ENCODE measurements at places on chromosomes 6 and 20.

DNA sequence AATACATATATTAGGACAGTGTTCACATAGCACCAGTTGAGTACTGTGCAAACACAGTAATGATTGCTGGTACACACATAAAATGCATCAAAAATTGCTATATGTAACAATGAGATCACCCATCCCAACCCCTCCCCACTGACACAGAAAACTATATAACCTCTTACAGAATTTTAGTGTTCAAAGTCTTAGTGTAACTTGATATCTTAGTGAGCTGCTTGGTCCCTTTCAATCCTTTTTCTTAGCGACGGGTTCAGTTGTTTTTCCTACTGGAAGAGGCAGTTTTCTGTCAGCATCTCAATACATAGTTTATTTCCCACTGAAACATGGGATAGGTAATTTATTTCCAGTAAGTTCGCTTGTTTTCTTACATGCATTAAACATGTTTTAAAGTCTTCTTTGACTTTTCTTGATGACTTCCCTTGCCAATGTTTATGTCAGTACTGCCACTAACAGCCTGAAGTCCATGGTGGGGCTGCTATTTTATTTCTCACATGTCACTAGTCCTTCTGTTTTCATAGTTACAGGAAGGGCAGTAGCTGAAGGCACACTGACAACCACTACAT is 96.4 kb upstream of the FOXC1 start:
- DNase-seq: no peak

GRCh38 chr6:165849534-165850430 is 186.7 kb upstream of the PDE10A start:
- no peak for DNase-seq

DNA sequence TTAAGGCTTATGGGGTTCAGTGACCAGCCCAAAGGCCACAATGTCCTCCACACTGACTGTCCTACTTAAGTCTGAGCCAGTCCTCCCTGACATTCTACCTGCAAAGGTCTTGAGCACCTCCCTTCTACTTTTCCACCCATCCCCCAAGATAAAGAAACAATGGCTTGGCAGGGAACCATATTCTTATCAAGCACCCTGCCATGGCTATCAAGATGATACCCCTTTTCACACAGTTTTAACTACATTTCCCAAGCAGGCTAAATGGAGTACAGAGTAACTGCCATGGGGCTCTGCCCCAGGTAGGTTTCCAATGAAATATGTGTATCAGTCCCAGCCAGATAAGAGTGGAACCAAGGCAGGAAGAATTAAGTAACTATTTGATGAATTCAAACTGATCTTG is 85.9 kb upstream of the MOCS1 start:
- no peak for DNase-seq

DNA sequence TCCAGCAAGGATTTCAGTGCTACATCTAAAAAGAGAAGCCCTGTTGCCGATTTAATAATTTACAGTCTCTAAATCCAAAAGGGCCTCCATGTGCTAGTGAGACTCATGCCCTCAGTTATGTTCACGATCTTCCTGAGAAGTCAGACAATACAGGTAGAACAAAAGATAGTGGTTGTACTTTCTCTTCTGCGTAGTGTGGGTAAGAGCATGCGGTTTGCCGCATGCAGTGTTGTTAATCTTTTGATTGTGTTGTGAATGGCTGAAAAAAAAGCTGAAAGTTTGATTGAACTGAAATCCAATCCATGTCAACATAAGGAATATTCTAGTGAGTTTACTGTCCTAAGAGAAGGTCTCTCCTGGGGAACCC is 74.8 kb upstream of the AGPAT4 start:
- DNase-seq: no peak

GRCh38 chr6:157385482-157385881 is 4.5 kb downstream of the ZDHHC14 start:
- DNase-seq: no peak

DNA sequence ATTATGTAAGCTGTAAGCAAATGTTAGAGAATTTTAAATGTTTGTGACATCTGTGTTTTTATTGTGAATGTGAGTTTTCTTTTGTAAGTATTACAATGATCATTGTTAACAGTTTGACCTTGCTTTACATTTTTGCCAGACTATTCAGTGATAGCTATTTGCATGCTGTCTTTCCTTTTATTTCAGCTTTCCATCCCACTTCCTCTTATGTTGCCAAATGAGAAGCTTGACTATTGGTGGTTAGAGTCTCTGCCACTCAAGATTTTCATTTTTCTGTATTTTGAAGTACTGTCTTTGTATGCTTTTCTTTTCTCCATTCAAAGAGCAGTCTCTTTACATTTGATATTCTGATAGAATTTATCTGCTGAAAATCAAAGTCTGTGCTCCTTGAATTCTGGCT is 104.1 kb downstream of the PRIM2 start:
- DNase-seq: no peak

- no peak for DNase-seq
Observed at GRCh38 chr6:118712969-118713368, 61.6 kb upstream of the CEP85L start.

- DNase-seq: no peak
Observed at GRCh38 chr6:166848979-166849748, 107.2 kb downstream of the RNASET2 start.

DNA sequence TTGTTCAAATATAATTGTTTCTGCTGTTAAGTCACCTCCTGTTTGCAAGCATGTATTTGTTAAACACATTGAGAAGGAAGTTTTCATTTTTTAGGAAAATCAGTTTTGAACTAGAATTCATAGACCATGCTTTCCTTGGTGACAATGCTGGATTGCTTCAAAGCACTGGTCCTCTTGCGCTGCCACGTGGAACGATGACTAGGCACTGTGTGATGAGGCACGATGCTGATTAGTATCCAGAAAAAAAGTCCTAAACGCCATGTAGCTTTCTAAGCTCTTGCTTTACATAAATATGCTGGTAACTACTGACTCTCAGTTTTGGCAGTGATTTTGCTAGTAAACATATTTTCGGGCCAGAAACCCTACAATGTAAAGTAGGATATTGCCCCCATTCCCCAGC is 11.1 kb upstream of the EXOC2 start:
- no peak for DNase-seq

GRCh38 chr6:105109955-105110895 is 69.6 kb downstream of the POPDC3 start:
- no peak for DNase-seq

- no peak for DNase-seq
Observed at GRCh38 chr20:53865901-53866793, 204.2 kb downstream of the BCAS1 start.

DNA sequence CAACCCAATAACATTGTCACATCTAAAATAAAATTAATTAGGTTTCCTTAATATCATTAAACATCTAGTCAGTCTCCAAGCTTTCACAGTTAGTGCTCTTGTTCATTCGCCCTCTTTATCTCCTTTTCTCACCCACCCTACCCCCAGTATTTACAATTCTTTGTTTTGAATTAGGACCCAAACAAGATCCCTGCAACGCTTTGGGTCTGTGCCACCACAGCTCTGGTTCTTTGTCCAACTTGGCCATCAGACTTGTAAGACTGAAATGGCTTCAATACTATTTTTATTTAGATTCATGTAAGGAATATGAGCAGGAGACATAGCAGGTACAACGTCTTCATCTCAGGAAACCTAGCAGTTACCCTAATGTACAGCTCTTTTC is 276.5 kb downstream of the CDKAL1 start:
- no peak for DNase-seq

DNA sequence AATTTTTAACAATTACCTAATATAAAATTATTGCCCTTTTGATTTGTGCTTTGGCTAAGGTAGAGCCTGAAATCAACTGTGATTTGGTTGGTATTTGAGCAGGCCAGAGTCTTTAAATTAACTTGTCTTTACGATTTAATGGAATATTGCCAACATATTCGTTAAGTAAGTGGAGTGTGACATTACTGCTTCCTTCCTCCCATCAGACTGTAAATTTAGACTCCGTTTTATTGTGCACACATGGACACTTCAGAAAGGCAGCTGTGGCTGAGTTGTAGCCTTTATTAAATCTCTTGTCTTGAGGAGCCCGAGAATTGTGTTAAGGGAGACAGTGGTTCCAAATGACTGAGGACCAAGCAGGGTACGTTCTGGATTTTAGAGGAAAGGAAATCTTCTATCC is 57.4 kb downstream of the CAP2 start:
- DNase-seq: no peak

GRCh38 chr6:155256122-155256795 is 7.6 kb upstream of the CLDN20 start:
- DNase-seq: no peak

DNA sequence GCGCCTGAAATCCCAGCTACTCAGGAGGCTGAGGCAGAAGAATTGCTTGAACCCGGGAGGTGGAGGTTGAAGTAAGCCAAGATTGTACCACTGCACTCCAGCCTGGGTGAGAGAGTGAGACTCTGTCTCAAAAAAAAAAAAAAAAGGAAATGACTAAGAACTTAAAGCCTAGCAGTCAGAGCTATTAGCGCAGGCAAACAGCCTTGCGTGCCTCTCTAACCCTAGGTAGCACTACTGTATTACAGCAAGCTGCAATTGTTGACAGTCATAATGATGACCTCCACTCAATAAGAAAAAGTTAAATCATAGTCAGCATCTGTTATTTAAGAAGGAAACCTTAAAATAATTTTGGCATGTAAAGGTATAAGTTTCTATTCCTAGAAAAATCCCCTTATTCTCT is 14.4 kb downstream of the GSS start:
- DNase-seq: no peak

- no peak for DNase-seq
Observed at GRCh38 chr6:88913471-88913870, 49.9 kb downstream of the RNGTT start.

DNA sequence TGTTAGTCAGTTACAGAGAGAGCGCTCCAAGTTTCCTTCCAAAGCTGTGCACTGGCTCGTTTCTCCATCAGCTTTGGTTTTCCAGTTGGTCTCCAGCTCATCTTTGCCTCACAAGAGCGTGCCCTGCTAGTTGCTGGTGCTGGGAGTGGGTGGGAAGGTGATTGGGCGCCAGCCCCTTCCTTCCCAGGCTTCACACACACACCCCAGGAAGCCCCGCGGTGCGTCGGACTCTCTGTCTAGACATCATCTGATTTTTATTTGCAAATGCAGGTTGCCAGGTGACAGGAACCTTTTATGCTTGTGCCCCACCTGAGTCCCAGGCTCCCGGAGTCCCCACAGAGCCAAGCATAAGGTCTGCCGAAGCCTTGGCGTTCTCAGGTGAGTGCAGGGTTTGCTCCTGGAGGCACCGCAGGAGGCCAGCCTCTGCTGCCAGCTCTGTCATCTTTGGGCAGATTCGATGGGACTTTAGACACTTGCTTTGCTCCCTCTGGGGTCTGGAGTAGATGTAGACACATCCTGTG is 7.1 kb downstream of the IRF4 start:
- no peak for DNase-seq

DNA sequence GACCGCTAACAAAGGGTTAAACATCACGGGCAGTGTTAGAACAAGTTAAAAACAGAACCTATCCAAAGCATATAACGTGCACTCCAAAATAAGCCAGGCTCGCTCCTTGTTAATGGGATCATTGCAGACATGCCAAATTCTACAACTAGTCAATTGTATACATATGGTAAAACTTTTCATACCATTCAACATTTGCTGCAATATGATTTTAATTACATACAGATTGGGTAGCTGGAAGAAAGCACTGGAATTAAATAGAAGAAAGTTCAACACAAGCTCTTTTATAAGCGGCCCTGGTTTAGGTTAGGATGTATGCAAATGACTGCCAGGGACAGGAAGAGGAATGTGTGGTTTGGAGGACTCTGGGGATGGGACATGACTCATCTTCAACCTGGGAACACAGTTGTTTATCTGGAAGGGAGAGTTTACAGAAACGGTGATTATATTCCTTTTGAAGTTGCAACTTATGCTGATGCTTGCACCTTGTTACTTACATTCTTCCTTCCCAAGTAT is 62.5 kb upstream of the TIAM2 start:
- no peak for DNase-seq

GRCh38 chr6:24630856-24631505 is 15.0 kb downstream of the KIAA0319 start:
- DNase-seq: no peak

GRCh38 chr20:32513031-32513866 is 71.9 kb downstream of the NOL4L start:
- no peak for DNase-seq

- DNase-seq: no peak
Observed at GRCh38 chr6:150991487-150991886, 126.0 kb downstream of the MTHFD1L start.

GRCh38 chr6:151876122-151876521 is 68.6 kb downstream of the ESR1 start:
- no peak for DNase-seq

DNA sequence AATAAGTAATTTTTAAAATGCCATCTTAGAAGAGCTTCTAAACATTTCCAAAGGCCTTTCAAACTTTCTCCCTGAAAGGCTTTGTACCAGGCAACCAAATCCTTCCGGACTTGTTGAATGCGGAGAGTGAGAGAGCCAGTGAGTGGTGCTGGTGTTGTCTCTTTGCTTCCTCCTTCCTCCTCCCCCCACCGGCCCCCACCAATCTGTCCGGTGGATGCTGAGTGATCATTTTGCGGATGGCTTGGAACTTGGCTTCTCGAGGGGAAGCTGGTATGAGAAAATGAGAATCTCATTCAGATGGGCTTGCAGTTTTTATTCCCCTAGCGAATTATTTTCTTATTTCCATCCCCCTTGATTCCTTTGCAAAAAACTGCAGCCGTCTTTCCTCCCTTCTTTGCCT is 97.3 kb downstream of the ANKRD60 start:
- DNase-seq: no peak

GRCh38 chr6:41917528-41917927 is 3.4 kb downstream of the MED20 start:
- no peak for DNase-seq

GRCh38 chr6:8941577-8941976 is 506.2 kb upstream of the SLC35B3 start:
- DNase-seq: no peak

DNA sequence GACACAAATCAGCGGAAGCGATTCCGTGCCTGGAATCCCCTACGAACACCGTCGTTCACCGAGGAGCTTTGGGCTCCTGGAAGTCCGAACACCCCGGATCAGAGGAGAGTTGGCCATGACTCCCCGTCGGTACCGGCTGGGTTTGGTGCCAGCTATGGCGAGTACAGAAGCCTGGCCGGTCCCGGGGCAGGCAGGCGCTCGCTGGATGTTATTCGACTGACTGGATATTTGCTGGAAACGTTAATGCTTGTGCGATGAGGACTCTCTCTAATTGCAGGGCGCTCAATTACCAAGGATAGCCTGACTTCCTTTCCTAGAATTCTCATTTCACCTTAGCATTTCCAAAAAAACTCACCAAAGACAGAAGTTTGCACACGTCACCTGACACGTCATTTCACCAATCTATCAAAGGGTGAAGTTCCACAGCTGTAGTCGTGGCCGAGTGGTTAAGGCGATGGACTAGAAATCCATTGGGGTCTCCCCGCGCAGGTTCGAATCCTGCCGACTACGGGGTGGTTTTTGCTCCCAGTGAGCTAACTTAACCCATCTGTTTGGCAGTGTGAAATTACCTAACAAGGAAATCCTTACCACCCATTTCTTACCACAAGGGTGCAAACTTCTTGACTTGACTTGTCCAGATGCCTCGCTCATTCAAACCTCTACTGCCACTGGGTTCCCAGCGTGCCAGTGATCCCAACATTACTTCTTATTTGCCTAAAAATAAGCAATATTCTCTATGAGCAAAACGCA is 22.7 kb upstream of the ZNF184 start:
- DNase-seq: no peak

GRCh38 chr6:11618533-11618932 is 81.0 kb downstream of the TMEM170B start:
- DNase-seq: no peak

Measured in NCI-H2107 (cell line).